ENCODE measurements at places on chromosomes 1 and 21. TPM values are rescaled to one million over a fixed set of nuclear protein-coding genes. Genes with fewer than 3 reads are reported as not detected.

DNA sequence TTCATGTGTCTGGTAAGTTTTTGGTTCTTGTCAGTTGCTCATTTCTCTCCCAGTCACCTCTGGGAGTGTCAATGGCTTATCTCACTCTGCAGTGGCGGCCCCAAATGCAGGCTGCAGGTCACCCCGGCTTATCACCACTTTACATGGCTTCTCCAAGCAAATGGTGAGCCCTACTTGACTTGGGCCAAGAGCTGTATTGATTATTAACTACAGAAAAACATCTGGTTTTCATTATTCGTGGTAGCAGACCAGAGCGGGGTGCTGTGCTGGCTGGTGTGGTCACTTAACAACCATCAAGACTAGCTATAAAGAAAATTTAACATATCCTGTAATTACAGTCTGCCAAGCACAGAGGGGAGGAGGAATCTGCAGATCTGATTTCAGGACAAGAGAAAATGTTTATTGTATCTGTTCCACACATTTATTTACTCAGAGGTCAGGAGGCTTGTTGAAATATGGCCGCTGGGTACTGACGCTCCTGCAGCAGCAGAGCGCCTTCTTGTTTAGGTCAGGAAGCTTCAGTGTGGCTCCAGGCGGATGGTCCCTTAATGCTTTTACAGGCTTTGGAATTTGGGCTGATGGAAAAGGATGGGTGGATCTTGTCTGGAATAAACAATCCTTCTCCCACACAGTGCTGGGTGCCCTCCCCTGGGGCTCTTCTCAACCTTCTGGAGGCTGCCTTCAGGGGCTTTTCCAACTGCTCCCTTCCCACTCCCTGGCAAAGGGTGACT is 87.8 kb downstream of the HLX start:
- no peak for DNase-seq
- no peaks in the 10 kb centered on the region for H3K27me3 ChIP-seq
- H3K4me3 ChIP-seq: no peak overlapping the region
- no peaks in the 10 kb centered on the region for H3K36me3 ChIP-seq
- no peak overlapping the region for H3K27ac ChIP-seq

- H3K36me3 ChIP-seq: no peaks in the 10 kb centered on the region
- H3K27me3 ChIP-seq: peaks cover 32% of the 10 kb centered on the region
- no peak overlapping the region for H3K4me3 ChIP-seq
These were observed 3.9 kb upstream of the LEFTY2 start for GRCh38 chr1:225944951-225945350.

GRCh38 chr1:174704300-174704699 is 256.5 kb downstream of the GPR52 start:
- no peak for DNase-seq
- H3K27ac ChIP-seq: no peak overlapping the region
- H3K27me3 ChIP-seq: no peaks in the 10 kb centered on the region
- no peak overlapping the region for H3K4me3 ChIP-seq

GRCh38 chr1:223713546-223714420 is 1.4 kb downstream of the CAPN2 start:
- DNase-seq: no peak
- H3K4me3 ChIP-seq: peak overlapping the region; percentile 93
- H3K27ac ChIP-seq: peak overlapping the region; percentile 85
- peaks cover 71% of the 10 kb centered on the region for H3K4me1 ChIP-seq
- H3K36me3 ChIP-seq: peaks cover 11% of the 10 kb centered on the region

DNA sequence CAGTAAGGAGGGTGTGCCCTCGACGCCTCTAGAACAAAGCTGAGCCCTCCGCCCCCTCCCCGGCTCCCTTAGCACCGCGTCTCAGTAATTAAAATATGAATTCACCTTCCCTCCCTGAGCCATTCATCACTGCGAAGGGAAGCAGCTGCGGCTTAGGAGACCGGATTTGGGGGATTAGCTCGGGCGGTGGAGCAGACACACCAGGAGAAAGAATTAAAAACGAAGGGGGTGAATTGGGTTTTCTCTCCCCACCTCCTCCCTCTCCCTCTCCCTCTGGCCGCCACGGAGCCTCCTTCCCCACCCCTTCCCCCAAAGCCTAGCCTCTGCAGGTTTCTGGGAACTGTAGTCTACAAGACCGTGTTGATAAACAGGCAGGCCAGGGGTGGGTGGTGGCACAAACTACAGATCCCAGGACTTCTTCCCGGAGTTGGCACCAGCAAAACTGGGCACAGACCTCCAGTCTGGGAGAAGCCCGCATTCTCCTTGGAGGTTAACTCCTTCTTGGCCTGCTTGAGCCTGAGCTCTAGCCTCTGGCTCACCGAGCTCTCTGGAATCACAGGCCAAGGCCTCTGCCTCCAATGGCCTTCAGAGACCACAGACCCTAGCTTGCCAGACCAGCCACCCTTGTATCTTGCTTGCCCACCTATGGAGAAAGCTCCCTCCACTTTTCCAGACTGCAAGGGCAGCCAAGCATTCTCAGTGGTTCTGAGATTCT is 10.8 kb downstream of the BLACAT1 start:
- H3K4me3 ChIP-seq: no peak overlapping the region
- peaks cover 7% of the 10 kb centered on the region for H3K4me1 ChIP-seq
- no peak for DNase-seq
- no peaks in the 10 kb centered on the region for H3K36me3 ChIP-seq
- H3K27me3 ChIP-seq: peaks cover 52% of the 10 kb centered on the region
- H3K27ac ChIP-seq: no peak overlapping the region

- H3K27me3 ChIP-seq: peaks cover 34% of the 10 kb centered on the region
- no peak for DNase-seq
- no peaks in the 10 kb centered on the region for H3K36me3 ChIP-seq
- no peaks in the 10 kb centered on the region for H3K4me1 ChIP-seq
These were observed 116.4 kb downstream of the USH2A start for GRCh38 chr1:216306830-216307229.

GRCh38 chr1:70051926-70052325 is 153.5 kb downstream of the LRRC40 start:
- no peaks in the 10 kb centered on the region for H3K27me3 ChIP-seq
- no peak overlapping the region for H3K27ac ChIP-seq
- H3K4me3 ChIP-seq: no peak overlapping the region
- no peak for DNase-seq

GRCh38 chr1:38208716-38209632 is 162.4 kb upstream of the POU3F1 start:
- H3K27ac ChIP-seq: no peak overlapping the region
- peaks cover 13% of the 10 kb centered on the region for H3K27me3 ChIP-seq
- H3K36me3 ChIP-seq: no peaks in the 10 kb centered on the region
- no peak overlapping the region for H3K4me3 ChIP-seq
- H3K4me1 ChIP-seq: no peaks in the 10 kb centered on the region

DNA sequence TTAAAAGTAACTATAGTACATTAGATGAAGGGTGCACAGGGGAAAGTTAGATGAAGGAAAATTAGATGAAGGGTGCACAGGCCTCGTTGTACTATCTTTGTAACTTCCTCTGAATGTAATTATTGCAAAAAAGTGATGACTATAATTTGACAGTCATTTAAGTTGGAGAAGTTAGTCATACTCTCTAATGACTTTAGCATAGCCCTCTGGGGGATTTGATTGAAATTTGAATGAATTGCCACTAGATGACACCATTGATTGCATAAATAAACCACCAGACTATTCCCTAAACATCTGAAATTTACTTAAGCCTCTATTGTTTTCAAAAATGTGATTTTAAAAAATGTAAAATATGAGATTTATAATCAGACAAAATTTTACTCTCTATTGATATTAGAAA is 102.6 kb downstream of the TPR start:
- H3K27me3 ChIP-seq: no peaks in the 10 kb centered on the region
- H3K27ac ChIP-seq: no peak overlapping the region
- H3K4me3 ChIP-seq: no peak overlapping the region
- no peaks in the 10 kb centered on the region for H3K4me1 ChIP-seq

GRCh38 chr1:65002508-65003315 is 36.4 kb upstream of the JAK1 start:
- H3K36me3 ChIP-seq: peaks cover 6% of the 10 kb centered on the region
- H3K4me3 ChIP-seq: peak overlapping the region; percentile 73
- peak; percentile 89 for DNase-seq
- H3K4me1 ChIP-seq: peaks cover 27% of the 10 kb centered on the region

DNA sequence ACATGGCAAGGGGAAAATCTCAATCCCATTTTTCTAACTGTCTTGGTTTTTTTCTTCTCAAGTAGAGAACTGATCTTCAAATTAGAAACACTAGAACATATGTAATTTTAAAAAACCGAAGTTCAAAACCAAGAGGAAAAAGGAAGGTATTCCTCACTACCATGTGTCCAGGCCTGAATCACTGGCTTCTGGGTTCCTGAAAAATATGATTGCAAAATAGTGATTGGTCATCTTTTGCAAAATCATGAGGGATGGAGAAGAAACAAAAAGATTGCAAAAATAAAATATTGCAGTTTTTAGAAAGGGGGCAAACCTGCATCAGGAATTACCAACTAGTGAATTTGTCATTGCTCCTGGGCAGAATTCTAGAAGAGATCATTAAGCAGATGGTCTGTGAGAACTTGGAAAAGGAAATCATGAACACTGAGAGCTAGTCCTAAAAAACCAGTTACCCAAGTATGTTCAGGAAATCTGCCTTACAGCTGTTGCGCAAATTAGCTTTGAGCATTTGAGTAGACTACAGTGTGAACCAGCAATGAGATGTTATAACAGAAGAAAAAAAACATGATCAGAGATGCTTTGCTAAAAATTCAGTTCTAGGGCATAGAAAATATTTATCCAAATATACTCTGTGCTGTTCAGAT is 49.4 kb downstream of the SPATA46 start:
- H3K4me1 ChIP-seq: peaks cover 13% of the 10 kb centered on the region
- no peak for DNase-seq
- H3K4me3 ChIP-seq: no peak overlapping the region
- H3K27ac ChIP-seq: no peak overlapping the region
- H3K27me3 ChIP-seq: peaks cover 40% of the 10 kb centered on the region
- H3K36me3 ChIP-seq: no peaks in the 10 kb centered on the region

- DNase-seq: no peak
- no peaks in the 10 kb centered on the region for H3K27me3 ChIP-seq
- H3K36me3 ChIP-seq: no peaks in the 10 kb centered on the region
- no peak overlapping the region for H3K27ac ChIP-seq
- H3K4me3 ChIP-seq: no peak overlapping the region
These were observed 20.6 kb upstream of the MRPS14 start for GRCh38 chr1:175043824-175044223.

GRCh38 chr1:117534995-117535467 is 70.8 kb upstream of the TENT5C start:
- H3K36me3 ChIP-seq: no peaks in the 10 kb centered on the region
- no peak overlapping the region for H3K4me3 ChIP-seq
- no peaks in the 10 kb centered on the region for H3K27me3 ChIP-seq
- H3K4me1 ChIP-seq: no peaks in the 10 kb centered on the region
- no peak overlapping the region for H3K27ac ChIP-seq

DNA sequence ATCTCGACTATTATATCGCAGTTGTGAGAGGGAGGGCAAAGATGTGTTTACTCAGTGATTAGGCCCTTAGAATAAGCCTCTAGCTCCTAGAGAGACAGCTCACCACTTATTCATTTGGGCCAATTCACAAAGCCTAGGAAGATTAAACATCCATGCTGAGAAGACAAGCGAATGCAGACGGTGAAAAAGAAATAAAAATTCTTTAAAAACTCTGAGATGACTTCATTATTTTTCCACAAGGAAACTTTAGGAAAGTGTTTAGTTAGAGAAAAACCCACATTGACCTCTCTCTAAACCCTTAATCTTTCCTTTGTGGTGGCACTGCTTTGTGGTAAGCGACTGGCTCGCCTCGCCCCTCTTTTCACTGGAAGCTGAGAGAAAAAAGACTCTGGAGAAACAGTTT is 146.8 kb upstream of the DMRTA2 start:
- peaks cover 9% of the 10 kb centered on the region for H3K36me3 ChIP-seq
- DNase-seq: no peak
- peaks cover 15% of the 10 kb centered on the region for H3K4me1 ChIP-seq
- H3K27me3 ChIP-seq: no peaks in the 10 kb centered on the region
- peak overlapping the region; percentile 78 for H3K27ac ChIP-seq
- no peak overlapping the region for H3K4me3 ChIP-seq

KDF1 gene
- total RNA-seq: not detected

MYBPH gene
- total RNA-seq: not detected

C21orf91 gene
- total RNA-seq: 13.0 TPM

SPRR1B gene
- total RNA-seq: not detected

TMEM82 gene
- total RNA-seq: not detected

RBP7 gene
- total RNA-seq: not detected

NPL gene
- 4.2 TPM for total RNA-seq

PEAR1 gene
- total RNA-seq: 28.2 TPM
